ENCODE measurements at places on chromosomes 2 and 18. TPM values are rescaled to one million over a fixed set of nuclear protein-coding genes. Genes with fewer than 3 reads are reported as not detected.

Gene LYPD1
- 121 TPM for polyA plus RNA-seq

Gene TSPYL6
- not detected for polyA plus RNA-seq

Gene TM4SF20
- polyA plus RNA-seq = not detected

Gene SERPINB12
- polyA plus RNA-seq = not detected

Gene NTSR2
- polyA plus RNA-seq = not detected

Gene MAP3K19
- not detected for polyA plus RNA-seq

Gene DHRS9
- 0.32 TPM for polyA plus RNA-seq
